ENCODE measurements at places on chromosomes 12 and 14.
A peak's percentile ranks its signal among the peaks of the same experiment; 100 is the strongest.

- DNase-seq: no peak
- no peak overlapping the region for H3K27ac ChIP-seq
- no peaks in the 10 kb centered on the region for H3K4me1 ChIP-seq
- H3K36me3 ChIP-seq: no peaks in the 10 kb centered on the region
- H3K4me3 ChIP-seq: no peak overlapping the region
Observed at GRCh38 chr12:112930350-112930749, 7.9 kb upstream of the OAS3 start.

GRCh38 chr12:88494520-88494919 lies 85.8 kb downstream of the KITLG start:
- H3K27ac ChIP-seq: no peak overlapping the region
- H3K4me3 ChIP-seq: no peak overlapping the region
- peaks cover 34% of the 10 kb centered on the region for H3K36me3 ChIP-seq
- no peaks in the 10 kb centered on the region for H3K27me3 ChIP-seq
- H3K4me1 ChIP-seq: peaks cover 29% of the 10 kb centered on the region

DNA sequence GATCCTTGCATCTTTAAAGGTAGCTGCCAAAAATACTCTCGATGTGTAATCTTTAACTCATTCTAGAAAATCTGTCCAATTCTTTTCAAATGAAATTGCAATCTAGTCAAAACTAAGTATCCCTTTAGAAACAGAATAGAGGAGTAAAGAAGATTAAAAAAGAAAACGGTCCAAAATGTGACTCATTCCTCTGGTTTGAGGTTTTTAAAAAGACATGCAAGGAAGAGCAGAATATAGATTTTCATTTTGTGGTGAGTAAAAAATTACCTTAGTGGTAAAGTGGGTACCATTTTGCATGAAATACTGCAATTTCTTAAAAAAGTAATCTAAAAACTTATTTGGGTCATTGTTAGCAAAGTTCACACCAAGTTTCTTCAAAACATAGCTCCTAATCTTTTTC lies 108.4 kb downstream of the BRMS1L start:
- H3K36me3 ChIP-seq: no peaks in the 10 kb centered on the region
- no peak overlapping the region for H3K4me3 ChIP-seq
- H3K4me1 ChIP-seq: 0 out of 2 replicates have a peak, but pooled peaks cover 2% of the 10 kb centered on the region
- H3K27ac ChIP-seq: no peak overlapping the region

DNA sequence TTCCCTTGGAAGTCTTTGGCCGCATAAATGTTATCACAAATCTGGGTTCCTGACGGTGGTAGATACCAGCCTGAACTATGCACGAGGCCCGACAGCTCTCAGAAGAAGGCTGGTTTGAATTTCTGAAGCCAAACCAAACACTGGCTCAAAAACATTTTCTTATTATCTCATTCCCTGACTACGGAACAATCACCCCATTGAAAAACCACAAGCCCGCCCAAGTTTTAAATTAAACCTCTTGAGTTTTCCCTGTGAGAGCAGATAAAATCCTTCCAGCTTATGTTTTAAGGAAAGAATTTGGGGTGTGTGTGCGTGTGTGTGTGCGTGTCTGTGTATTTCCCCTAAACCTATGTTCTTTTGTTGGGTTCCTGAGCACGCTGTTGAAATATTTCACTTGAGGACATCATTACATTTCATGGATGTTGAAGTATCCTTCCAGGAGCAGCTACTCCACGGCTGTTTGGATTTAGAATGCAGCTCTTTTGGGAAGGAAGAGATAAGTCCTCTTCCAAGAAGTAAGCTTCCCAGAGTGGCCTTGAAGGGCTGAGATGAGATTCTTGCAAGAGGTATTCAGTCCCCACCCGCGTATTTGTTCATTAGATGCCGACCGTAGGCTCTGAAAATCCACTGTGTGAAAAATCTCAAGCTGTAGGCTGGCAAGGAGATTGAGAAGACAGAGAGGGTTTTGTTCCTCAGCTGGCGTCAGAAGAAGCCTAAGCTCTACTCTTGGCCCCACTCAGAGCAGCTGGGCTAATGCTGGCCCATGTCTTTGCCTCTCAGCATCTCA lies 131.0 kb upstream of the NCOR2 start:
- peak; percentile 69 for DNase-seq
- peak overlapping the region; percentile 58 for H3K27ac ChIP-seq
- no peaks in the 10 kb centered on the region for H3K36me3 ChIP-seq
- peaks cover 26% of the 10 kb centered on the region for H3K4me1 ChIP-seq
- no peaks in the 10 kb centered on the region for H3K27me3 ChIP-seq

Measured in GM23248 (cell line).